Islet precursor cell (in vitro differentiated cells): ENCODE measurements at places on chromosomes 5 and 9.

DNA sequence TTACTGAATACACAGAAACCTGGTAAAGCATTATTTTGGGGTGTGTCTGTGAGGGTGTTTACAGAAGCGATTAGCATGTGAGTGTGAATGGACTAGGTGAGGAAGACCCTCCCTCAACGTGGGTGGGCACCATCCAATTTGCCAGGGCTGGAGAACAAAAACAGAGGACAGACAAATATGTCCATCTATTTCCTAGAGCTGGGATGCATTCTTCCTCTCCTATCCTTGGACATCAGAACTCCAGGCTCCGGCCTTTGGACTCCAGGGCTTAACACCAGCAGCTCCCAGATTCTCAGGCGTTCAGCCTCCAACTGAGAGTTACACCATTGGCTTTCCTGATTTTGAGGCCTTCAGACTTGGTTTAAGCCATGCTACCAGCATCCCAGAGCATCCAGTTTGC is 65.8 kb upstream of the CHD1 start:
- no peak for DNase-seq

- peak; percentile 86 for DNase-seq
Observed at GRCh38 chr9:96344458-96345180, 38.9 kb downstream of the SLC35D2 start.

DNA sequence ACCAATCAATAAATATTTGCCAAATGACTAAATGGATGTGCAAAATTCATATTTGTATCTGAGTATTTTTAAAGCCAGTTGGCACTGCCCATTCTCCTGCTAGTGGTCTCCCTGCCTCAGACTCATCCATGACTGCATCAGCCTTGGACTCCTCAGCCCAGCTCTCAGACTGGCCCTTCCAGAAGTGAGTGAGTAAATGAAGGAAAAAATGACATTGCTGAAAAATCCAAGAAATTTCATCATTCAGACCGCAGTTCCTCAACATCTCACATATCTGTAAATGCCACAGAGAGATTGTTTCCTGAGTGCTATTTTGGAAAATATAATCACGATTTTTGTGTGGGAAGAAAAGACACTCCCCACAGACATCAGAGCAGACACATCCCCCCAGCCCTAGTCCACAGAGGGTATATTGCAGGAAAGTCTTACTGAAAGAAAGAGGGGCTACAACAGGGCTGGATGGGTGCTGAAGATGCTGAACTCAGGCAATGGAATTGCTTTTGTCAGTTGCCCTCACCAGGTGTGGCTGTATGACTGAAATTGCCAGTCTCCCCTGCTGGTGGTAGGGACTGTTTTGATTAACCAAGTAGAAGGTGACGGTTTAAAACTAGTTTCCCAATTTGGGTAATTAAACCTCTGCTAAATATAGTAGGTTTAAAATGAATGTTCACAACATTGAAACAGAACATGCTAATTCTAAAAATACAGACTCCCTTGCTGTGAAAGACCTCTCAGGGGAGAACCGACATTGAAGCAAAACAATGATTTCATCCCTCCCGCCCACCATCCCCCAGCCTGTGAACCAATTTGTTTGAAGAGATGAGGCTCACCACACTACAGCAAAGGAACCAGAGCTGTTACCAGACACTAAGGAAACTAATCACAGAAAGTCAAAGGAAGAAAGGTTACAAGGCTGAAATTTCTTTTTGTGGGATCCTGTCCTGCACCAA is 158.8 kb downstream of the DEPDC1B start:
- no peak for DNase-seq

- peak; percentile 97 for DNase-seq
Observed at GRCh38 chr9:36487482-36488388, 85.0 kb upstream of the MELK start.

DNA sequence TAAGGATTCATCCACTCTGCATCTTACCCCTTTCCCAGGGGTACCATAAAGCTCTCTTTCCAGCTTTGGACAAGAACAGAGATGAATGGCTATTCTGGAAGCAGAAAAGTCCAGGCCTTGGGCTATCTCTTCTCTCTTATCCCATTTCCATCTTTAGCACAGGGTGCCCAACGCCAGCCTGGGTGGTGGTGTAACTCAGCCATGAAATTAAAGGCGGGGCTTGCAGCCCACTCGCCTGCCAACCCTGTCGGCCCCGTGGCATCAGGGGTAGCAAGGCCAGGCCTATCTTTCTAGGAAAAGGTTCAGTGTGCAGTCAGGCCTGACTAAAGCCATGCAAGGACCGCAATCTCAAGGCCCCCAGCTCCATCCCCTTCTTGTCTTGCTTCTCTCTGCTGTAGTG is 78.7 kb downstream of the FGF18 start:
- DNase-seq: no peak

GRCh38 chr9:22969350-22969979 is 522.8 kb downstream of the DMRTA1 start:
- DNase-seq: no peak

GRCh38 chr9:134223591-134224122 is 59.3 kb upstream of the RNU6ATAC start:
- DNase-seq: no peak

DNA sequence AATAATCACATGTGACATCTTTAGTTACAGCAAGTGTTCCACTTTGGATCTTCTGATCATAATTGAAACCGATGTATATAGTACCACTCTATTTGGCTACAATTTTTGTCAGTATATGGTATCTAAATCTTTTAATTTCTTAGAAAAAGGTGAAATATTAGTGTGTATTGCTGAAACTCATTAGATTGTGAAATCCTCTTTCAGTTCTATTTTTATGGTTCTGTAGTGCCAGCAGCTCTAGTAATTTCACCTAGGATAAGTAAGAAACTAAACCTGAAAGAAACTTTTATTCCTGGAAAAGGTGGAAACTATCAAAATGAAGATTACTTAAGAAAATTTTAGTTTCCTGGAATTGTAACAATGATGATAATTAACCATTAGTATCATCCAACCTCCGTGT is 370.9 kb downstream of the NNT start:
- no peak for DNase-seq

GRCh38 chr9:90517103-90517502 is 125.5 kb downstream of the DIRAS2 start:
- DNase-seq: no peak

- DNase-seq: no peak
Observed at GRCh38 chr9:122191584-122191983, 31.9 kb downstream of the MORN5 start.

GRCh38 chr9:123475407-123475806 is 119.4 kb downstream of the CRB2 start:
- DNase-seq: no peak

DNA sequence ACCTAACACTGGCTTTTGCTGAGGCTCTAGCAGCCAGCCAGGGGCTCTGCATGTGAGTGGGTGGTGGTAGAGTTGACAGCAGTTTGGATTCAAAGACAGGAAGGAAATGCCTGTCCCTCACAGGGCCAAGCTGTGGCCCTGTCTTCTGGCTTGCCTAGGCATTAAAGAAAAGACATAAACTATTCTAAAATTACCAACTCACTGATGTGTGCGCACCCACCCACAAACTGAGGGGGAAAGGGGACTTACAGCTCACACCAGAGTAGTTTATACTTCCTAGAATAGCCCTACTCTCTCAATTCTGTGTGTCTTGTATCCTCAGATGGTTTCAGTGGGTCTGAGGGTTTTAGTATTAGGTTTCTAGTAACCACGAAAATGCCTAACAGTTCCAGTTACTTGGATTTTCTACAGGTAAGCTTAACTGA is 18.3 kb upstream of the IL13 start:
- no peak for DNase-seq

GRCh38 chr5:142826741-142827492 is 56.7 kb downstream of the ARHGAP26 start:
- DNase-seq: no peak

GRCh38 chr5:61999371-61999770 is 306.6 kb upstream of the KIF2A start:
- DNase-seq: no peak

- no peak for DNase-seq
Observed at GRCh38 chr9:80175286-80176150, 603.8 kb downstream of the TLE4 start.
